Activated T-cell treated with anti-CD3 and anti-CD28 coated beads, Interleukin-2, amount 50 U/mL, for 1 hour (primary cell): ENCODE measurements at places on chromosomes 1 and 21.

DNA sequence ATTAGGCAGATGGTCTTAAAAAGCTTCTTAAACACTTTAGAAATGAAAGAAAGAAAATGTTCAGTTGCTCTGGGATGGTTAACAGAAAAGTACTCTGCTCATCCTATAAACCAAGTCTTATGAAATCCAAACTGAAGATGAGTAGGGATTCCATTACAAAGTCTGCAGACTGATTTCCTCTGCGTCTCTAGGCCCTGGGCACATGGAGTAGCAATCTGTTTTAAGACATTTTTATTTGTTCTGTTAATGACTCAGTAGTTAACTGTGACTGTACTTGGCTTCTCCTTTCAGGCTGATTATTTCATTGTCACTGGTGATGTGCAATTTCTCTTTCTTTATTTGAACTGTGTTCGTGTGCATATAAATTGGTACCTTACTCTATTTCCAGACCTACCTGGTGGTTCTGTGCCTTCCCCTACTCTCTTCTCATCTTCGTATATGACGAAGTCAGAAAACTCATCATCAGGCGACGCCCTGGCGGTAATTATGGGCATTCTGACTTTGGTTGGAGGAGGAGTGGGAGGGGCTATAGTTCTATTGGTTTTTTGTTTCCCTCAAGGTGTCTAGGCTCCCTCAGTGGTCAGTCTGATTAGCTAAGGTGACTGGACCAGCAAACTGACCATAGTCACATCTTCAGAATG is 30.6 kb downstream of the ATP1A1 start:
- no peak for DNase-seq

DNA sequence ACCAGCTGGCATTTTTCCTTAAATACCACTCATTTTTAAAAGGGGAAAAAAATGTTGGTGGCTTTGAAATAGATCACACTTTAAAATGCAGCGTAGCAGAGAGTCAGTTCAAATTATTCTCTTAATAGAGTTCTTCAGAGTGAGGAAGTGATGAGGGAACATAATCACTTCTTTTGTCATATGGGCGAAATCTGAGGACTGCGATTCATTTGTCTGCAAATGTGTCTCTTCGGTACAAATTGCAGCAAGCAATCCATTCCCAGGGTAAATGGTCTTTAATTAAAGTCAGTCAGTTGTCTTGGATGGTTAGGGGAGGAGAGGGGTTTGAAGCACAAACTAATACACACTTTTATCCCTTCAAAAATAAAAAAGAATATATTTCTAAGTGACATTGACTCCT is 86.0 kb upstream of the SELENON start:
- no peak for DNase-seq

GRCh38 chr1:95627244-95627643 is 393.2 kb downstream of the RWDD3 start:
- no peak for DNase-seq

- DNase-seq = no peak
Observed at GRCh38 chr1:38686167-38686926, 173.2 kb downstream of the RRAGC start.

GRCh38 chr21:15967661-15968060 is 237.9 kb downstream of the USP25 start:
- DNase-seq = no peak

DNA sequence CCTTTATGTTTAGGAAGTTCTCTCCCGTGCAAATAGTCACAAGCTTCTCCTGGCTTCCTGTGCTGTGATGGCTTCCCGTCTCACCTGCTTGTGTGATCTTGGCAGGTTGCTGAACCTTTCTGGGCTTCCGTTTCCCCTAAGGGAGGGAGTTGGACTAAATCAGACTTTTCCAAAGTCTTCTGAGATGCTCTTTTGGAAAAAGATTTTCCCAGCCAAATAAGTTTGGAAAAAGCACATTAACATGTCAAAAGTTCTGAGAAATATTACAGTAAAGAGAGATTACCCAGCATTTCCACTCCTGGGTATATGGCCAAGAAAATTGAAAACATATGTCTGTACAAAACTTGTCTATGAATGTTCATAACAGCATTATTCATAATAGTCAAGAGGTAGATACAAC is 36.0 kb upstream of the TENT5C start:
- DNase-seq = no peak
